CD4-positive, alpha-beta T cell treated with Interleukin-21 for 1 hour (primary cell): ENCODE measurements at places on chromosomes 2 and 18.
A peak's percentile ranks its signal among the peaks of the same experiment; 100 is the strongest.

DNA sequence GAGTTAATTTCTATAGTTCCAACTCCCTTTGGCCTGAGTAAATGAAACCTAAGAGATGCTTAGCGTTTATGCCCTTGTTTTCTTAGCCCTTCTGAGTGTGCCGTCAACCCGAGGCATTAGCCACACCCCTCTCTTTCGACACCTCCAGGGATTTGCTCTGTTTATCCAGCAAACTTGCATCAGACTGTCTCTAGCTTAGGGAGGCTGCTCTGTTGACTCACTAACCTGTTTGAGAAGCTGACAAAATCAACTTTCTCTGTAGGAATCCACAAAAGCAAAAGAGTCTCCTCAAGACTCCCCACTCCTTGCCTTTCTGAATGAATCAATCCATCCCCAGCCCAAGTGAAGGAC, 317.6 kb downstream of the TNS1 start:
- no peak for DNase-seq

- no peak for DNase-seq
Observed at GRCh38 chr2:241673189-241673663, 13.4 kb downstream of the DTYMK start.

DNA sequence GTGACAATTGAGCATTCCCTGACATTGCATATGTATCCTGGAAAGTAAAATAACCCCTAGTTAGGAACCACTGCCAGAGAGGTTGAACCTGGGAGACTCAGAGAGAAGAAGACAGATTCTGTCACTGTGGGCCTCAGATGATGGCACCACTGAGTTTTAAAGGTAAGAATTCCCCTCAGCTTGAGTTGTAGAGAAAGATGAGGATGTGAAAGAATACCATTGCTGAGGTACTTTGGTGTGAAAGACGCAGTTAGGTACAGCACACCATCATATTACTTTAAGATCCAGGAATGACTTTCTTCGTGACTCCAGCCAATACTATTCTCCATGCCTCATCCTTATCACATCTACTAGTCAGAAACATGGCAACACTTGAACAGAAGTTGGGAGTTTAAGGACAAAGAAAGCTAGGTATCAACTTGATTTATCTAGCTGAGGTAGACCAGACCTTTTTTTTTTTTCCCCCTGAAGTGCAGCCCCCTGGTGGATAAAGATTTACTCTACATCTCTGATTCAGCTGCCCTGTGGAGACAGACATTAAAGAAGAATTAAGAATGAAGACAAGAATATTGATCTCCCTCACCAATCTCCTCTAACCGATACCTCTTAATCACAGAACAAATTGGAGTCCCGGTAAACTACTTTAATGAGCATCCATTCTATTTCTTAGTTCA, 630.5 kb upstream of the FANCL start:
- DNase-seq: no peak

DNA sequence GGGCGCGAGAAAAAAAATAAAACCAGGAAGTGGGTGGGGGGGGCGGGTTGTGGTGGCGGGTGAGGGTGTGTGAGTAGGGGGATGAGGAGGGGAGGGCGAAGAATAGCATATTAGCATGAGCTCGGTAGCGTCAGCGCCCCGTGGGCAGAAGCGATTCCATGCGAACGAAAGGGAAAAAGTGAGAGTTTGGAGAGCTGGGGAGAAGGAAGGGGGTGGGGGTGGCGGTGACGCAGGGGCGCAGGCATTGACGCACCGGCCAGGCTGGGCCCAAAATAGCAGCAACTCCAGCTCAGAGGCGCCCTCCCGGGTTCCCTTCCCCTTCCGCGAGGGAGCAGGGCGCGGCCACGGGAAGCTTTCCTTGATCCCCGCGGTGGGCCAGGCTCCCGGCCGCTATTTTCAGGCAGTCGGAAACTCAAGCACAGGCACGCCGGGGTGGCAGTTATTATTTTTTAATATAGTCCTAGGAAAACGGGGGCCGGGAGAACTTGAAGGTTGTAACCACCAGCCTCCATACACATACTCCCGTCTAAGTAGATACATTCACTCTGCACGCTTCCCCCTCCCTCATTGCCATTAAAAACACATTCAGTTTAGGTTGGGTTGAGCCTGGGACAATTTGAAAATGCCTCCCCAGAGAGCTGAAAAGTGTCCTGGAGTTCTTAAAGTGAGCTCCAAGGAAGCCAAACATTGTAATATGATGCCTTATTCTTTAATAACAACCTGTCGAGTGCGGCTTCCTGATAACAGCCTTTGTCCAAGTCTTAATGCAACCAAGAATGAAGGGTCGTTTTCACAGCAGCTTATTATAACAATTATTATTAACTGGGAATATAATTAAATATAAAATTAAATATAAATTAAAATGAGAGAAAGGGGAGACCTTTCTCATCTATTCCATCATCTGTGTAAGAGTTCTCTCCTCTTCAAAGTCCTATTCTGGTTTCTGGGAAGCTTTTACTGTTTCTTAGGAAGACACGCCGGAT, 2.3 kb upstream of the NR4A2 start:
- peak; percentile 88 for DNase-seq

DNA sequence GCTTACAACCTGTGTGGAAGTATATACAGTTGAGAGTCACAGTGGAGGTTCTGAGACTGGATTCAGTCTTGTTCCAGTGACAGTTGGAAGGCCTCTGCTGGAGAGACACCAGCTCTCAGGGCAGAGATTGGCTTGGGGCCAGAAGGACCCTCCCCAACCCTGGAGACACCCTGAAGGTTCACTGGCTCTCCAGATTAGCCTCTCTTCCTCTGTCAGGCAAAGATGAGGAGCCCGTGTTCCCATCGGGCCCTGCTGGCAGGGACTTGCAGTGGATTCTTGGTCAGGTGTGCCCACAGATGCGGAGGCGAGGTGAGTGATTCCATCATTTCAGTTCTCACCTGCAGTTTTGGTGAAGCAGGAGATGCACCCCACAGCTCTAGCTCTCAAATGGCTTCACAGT, 78.6 kb downstream of the FAM210A start:
- no peak for DNase-seq

DNA sequence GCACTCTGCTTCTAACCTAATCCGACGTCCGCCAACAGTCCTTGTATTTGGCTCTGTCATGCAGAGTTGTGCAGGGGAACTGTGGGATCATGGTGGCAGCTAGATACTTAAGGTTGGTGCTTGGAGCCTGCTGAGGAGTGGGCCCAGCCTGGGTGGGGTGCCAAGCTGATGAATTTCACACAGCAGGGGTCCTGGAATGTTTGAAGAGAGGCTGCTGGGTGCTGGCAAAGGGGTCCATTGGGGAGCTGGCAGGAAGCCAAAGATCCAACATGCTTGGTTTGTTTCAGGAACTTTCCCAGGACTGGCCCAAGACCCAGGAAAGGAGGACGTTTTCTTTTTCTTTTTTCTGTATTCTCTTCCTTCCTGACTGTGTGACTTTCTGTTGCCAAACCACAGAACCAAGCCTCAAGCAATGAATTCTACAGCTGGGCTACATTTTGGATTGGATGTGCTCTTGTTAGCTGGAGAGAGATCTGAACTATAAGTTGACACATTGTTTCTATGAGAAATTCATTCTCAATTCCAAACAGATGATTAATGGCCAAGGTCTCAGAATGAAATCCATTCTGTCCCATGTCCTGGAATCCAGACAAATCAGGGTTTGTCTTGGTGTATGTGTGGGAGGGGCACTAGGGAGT, 49.9 kb downstream of the DHRS9 start:
- no peak for DNase-seq

- no peak for DNase-seq
Observed at GRCh38 chr2:153068052-153068451, 349.6 kb downstream of the ARL6IP6 start.

DNA sequence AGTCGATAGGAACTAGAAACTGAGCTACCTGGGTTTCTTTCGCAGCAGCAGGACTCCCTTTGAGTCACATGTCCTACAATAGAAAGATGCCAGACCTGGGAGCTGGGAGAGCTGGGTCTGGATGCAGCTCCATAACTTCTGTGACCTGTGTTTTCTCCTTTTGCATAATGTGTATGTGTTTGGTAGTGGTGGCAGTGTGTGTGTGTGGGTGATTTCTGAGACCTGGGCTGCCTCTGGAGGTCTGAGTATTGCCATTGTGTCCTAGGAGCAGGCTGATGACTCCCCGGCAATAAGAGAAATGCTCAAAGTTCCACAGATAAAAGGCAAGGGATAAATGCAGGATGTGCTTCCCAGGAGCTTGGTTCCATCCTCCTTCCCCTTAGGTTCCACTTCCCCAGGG, 6.4 kb downstream of the WNT10A start:
- DNase-seq: no peak

- no peak for DNase-seq
Observed at GRCh38 chr2:169975221-169975620, 148.0 kb downstream of the UBR3 start.

- peak; percentile 22 for DNase-seq
Observed at GRCh38 chr2:134739879-134740301, 21.1 kb upstream of the TMEM163 start.

GRCh38 chr2:120253021-120253882, 600 bp downstream of the RALB start:
- DNase-seq: peak; percentile 34

GRCh38 chr2:207352978-207353671, 176.6 kb upstream of the CREB1 start:
- peak; percentile 26 for DNase-seq

- DNase-seq: no peak
Observed at GRCh38 chr18:12470382-12471075, 62.8 kb downstream of the PRELID3A start.

DNA sequence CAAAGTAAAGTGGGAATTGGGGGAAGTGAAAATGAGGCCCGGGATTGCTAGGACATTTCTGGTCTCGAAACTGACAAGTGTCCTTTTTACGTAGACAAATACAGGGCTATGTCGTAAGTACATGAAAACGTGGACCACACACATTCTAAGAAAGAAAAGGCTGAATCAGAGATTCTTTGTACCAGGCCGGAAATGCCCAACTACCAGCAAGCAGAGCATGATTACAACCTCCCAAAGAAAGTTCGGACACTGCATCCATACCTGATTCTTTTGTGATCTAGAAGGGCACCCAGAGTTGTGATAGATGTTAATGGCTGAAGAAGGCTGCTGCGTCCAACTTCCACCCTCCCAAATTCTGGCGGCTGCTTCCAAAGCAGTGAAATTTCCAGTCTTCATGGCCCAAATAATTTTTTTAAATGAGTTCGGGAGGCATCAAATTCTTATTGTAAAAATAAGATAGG, 1.7 kb downstream of the RBMS1 start:
- DNase-seq: no peak

GRCh38 chr2:235690809-235691450, 197.1 kb downstream of the AGAP1 start:
- no peak for DNase-seq

GRCh38 chr18:26074246-26074645, 16.2 kb downstream of the SS18 start:
- no peak for DNase-seq

DNA sequence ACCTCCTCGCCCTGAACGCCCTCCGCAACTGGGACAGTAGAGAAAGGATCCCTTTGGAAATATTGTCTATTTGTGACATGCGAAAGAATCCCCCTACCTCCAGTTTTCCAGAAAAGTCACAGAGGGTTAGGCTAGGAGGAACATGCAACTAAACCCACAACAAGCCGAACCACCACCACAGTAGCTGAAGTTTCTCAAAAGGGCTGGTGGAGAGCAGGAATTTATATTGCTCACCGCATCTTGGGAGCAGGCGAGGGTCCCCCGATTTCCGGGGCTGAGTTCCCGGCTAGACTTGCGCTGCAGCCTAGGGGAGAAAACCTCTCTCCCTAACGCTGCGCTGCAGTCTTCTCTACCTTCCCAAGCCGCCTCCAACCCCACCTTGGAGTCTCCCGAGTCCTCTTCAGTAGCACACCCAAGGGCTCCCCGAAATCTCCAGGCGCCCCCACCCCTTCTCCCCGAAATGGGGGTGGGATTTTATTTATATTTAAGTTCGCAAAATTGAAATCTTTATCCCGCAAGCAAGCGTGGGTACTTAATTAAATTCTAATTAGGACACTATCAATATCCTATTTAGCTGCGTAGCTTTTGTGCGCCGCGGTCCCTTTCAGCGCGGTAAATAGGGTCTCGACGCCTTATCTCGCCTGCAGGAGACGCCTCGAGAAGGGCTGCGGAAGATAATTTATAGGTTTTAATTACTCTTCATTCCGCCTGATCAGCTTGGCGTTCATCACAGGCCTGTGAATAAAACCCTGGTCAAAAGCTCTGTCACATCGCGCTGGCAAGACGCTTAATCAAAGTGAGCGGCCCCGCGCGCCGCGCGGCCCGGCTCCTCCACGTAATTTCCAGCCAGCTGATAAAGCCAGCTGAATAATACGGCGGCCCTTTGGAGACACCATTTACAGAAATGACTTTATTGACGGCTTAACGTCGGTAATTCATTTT, 2.0 kb upstream of the EN1 start:
- DNase-seq: no peak

- no peak for DNase-seq
Observed at GRCh38 chr2:239081046-239081445, 233.2 kb downstream of the TWIST2 start.

GRCh38 chr2:156986339-156986988, 271.0 kb upstream of the GALNT5 start:
- DNase-seq: no peak

DNA sequence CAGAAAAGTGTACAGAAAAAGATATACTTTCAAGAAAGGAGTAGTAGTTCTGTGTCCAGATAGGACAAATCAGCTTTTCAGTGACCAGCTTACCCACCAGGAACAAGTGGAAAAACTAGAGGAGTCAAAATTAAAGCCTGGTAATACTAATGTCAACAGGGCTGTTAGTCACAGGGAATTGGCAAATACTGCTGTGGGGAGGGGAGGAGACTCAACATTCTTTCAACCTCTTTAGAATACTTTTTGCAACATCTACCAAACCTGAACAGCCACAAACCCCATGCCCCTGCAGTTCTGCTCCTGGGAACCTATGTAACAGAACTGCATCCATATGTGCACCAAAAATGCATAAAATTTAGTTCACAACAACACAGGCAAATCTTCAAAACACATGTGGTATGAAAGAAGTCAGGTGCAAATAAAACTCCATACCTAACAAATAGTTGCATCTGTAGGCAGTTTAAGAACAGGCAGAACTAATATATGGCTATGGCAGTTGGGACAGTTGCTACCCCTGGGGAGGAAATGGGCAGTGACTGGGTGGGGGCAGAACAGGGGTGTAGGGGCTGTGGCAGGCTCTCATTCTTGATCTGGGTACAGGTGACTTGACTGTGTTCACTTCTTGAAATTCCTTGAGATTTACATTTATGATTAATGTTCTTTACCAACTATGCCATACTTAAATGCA, 9.7 kb downstream of the CMPK2 start:
- no peak for DNase-seq

DNA sequence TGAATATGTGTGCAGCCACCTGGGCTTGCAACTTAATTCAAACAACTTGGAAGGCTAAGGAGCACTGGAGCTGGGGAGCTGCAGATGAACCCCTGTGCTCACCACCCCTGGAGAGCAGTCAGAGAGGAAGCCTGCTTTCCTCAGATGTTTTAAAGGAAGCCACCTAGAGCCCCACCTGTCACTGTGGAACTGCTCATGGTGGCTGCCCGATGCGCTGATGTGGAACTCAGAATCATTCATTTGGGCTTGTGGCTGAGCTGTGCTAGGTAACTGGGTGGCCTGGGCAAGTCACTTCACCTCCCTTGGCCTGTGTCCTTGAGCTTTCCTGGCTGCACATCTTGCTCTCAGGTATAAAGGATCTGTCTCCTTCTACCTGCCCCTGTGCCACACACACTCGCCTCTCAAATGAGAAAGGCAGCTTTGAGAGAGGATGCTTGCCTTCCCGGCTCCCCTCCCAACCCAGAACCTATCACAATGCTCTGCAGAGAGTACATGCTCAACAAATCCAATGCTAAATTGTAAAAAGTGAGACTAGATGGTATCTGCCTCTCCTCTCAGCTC, 41.3 kb downstream of the BCL11A start:
- no peak for DNase-seq
